Activated CD4-positive, alpha-beta T cell treated with anti-CD3 and anti-CD28 coated beads for 48 hours (primary cell): ENCODE measurements at places on chromosomes 5 and 9.

- no peak for DNase-seq
Observed at GRCh38 chr9:89185980-89186379, 7.4 kb upstream of the SHC3 start.

GRCh38 chr5:137733006-137733405, 2.9 kb downstream of the KLHL3 start:
- no peak for DNase-seq

DNA sequence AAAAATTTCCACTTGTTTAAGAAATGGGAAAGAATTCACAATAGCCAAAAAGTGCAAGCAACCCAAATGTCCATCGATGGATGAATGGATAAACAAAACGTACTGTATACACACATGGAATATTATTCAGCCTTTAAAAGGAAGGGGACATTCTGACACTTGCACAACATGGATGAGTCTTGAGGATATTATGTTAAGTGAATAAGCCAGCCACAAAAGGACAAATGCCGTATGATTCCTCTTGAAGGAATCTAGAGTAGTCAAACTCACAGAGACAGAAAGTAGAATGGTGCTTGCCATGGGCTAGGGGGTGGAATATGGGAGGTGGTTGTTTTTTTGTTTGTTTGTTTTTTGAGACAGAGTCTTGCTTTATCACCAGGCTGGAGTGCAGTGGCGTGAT, 3.8 kb upstream of the ATP6V0E1 start:
- no peak for DNase-seq

GRCh38 chr5:133797167-133797566, 171.3 kb downstream of the C5orf15 start:
- no peak for DNase-seq

DNA sequence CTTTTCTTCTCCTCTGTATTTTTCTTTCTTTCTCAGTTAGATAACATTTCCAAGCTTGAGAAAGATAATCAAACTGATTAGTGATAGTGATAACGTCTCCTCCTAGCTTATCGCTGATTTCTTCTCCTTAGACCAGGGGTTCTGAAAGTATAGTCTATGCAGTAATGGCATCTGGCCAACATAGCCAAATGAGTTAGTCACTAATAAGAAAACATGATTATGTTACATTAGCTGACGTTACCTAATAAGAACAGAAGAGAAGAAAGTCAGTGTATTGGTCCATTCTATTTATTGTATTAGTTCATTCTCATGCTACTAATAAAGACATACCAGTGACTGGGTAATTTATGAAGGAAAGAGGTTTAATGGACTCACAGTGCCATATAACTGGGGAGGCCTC, 111.2 kb downstream of the STRBP start:
- DNase-seq = no peak

DNA sequence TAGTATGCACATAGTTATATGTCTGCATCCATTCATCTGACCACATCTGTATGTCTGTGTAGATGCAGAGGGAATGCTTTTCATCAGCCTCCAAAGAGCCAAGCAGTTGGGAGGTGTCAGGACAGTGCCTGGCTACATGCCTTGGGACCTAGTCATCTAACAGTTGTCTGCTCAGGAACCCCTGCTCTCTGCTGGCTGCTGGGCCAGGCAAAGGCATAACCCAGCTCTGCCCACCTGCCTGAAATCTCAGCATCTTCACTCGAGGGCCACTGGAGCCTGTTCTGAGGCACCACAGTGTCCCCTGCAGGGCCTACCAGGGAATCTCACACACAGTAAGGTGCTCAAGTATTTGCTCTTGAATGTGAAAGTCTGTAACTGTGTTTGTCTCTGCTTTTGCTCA, 3.7 kb downstream of the C9orf50 start:
- no peak for DNase-seq

GRCh38 chr9:119368681-119369581, at the start of gene BRINP1:
Gene BRINP1, minus strand, starts transcription at chr9:119369435. Its CDS starts 56,080 bp downstream, at chr9:119313355.
- peak; percentile 2 for DNase-seq

- DNase-seq = no peak
Observed at GRCh38 chr5:60395712-60396329, 304.1 kb downstream of the DEPDC1B start.

DNA sequence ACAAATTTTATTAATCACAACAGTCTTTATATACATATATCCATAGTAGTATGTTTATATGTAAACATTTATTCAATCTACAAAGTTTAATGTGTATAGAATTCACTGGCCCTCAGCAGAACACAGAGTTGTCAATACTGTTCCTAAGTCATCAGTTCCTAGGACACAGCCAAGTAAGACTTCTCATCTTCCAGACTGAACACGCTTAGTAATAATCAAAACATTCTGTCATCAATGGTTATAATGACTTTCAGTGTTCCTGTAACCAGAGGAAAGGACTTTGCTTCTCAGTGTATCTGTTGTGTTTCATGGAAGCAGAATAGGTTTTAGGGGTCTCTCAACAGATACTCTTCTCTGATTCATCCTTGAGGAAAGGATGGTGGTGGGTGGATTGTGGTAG, 82.2 kb downstream of the SMIM23 start:
- DNase-seq = no peak

GRCh38 chr9:23829580-23830475, 3.8 kb upstream of the ELAVL2 start:
- no peak for DNase-seq

- DNase-seq = no peak
Observed at GRCh38 chr5:53479045-53479589, 1.3 kb upstream of the FST start.

- no peak for DNase-seq
Observed at GRCh38 chr5:53386341-53386740, 94.1 kb upstream of the FST start.

GRCh38 chr9:96022445-96023051, 147.1 kb downstream of the ERCC6L2 start:
- no peak for DNase-seq

DNA sequence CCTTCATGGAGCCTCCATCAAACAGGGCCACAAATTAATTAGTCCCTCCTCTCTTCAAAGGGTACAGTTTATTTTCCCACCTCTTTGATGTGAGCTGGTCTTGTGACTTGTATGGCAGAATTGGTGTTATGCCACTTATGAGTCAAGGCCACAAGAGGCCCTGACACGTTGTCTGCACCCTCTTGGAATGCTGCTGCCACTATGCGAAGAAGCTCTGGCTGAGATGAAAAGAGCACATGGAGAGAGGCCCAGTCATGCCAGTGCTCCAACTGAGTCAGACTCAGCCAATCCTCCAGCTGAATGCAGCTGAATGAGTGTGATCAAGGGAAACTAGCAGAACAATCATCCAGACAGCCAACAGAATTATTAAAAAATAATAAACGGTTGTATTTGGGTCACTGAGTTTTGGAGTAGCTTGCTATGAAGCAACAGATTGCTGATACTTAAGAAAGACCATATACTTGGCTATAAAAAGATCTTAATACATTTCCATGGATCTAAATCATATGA, 128.3 kb downstream of the MARCHF11 start:
- no peak for DNase-seq

DNA sequence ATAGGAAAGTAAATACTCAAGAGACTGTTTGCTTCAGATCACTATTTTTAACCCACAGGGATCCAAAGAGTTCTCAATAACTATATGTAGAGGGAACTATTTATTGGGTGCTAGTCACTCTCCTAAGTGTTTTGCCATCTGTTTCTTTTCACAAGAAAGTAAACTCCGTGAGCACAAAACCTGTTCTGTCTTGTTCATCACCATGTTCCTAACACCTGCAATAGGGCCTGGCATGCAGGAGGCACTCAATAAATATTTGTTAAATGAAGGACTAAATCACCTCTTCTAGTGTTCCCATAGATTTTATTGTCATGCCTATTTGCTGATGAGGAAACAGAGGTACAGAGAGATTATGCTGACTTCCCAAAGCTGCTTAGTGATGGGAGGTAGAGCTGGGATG, 118.2 kb downstream of the VCAN start:
- no peak for DNase-seq

DNA sequence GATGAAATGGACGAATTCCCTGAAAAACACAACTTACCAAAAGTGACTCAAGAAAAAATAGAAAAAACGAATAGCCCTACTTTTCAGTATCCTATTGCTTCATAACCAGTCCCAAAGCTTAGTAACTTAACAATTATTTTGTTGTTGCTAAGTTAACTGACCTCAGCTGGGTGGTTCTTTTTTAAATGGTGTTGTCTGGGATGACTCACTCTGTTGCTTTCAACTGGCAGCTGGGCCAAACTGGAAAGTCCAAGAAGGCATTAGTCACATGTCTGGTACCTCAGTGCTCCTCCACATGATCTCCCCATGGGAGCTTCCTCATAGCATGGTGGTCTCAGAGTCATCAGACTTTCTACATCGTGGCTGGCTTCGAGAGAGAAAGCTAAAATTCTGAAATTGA, 47.8 kb upstream of the ADAMTS2 start:
- DNase-seq = no peak

DNA sequence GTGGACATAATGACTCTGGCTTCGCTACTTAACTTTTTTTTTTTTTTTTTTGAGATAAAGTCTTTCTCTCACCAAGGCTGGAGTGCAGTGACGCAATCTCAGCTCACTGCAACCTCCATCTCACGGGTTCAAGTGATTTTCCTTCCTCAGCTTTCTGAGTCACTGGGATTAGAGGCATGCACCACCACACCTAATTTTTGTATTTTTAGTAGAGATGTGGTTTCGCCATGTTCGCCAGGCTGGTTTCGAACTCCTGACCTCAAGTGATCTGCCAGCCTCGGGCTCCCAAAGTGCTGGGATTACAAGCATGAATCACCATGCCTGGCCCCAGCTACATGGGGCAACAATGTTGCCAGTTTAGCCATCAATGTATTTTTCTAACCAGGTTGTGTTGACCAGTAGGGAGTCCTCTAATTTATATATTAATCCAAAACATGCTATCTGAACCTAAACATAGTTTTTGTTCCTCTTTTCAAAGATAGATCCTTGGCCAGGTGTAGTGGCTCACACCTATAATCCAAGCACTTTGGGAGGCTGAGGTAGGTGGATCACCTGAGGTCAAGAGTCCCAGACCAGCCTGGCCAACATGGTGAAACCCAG, 120.3 kb upstream of the LHFPL2 start:
- DNase-seq = no peak

GRCh38 chr9:85483208-85483607, 258.5 kb downstream of the AGTPBP1 start:
- no peak for DNase-seq

- no peak for DNase-seq
Observed at GRCh38 chr5:11557063-11557462, 347.2 kb downstream of the CTNND2 start.

GRCh38 chr5:22835686-22836085, 17.5 kb downstream of the CDH12 start:
- DNase-seq = no peak

DNA sequence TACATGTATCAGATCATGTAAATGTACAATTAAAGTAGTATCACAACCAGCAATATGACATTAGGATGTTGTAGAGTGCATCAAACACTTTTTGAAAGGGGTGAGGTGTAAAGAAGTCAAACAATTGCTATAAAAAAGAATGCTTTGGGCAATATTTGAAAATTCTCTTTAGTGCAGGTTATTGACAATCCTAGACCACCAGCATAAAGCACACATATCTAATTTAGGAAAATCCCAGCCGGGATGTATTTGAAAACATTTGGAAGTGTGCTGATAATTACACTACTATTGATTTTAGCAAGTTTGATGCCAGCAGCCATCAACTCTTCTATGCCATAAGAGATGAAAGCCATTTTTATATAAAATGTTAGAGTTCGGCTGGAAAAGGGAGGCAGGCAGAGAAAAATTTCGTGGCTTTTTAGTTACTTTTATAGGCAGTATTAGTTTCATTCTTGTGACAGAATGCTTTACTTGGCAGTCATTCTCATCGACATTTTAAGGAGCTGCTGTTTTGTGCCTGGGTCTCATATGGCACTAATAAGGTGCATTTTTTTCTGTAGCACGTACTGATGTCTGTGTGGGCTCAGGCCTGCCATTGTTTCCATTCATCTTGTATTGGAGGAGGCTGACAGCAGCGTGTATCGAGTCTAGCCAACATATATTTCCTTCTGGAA, 285.7 kb downstream of the AOPEP start:
- no peak for DNase-seq

- DNase-seq = peak; percentile 56
Observed at GRCh38 chr5:139470821-139471300, at the start of gene SMIM33. Gene SMIM33, plus strand, starts transcription at chr5:139471004. Its CDS starts 118 bp downstream, at chr5:139471122.

DNA sequence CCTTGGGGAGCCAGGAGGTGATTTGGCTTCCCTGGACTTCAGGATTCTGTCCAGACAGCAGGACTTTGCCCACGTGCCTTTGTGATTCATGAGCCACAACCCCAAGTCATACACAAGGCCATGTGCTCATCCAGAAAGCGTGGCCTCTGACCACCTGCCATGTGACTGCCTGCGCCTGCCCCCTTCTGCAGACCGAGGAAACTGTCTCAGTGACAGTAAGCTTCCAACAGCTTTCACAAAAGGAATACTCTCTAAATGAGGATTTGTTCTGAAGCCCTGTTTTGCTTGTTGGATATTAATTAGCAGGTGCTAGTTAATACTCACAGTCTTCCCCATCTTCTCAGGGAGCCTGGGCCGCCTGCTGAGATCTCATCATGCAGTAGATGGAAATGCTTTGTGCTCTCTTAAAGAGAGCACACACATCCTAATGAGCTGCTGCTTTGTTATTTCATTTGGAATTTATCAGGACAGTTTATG, 36.9 kb upstream of the ANGPTL2 start:
- no peak for DNase-seq

GRCh38 chr9:76620996-76621395, 143.2 kb upstream of the PCA3 start:
- DNase-seq = no peak

DNA sequence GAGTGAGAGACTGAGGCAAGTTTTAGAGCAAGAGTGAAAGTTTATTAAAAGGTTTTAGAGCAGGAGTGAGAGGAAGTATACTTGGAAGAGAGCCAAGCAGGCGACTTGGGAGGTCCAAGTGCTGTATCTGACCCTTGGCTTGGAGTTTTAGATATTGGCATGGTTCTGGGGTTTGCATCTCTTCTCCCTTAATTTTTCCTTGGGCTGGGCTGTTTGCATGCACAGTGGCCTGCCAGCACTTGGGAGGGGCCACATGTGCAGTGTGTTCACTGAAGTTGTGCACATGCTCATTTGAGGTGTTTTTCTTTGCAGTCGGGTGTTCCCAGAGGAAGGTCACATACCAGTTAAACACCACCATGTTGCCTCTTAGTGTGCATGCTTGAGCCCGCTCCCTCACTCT, 464.1 kb downstream of the DMRT2 start:
- DNase-seq = no peak

- DNase-seq = no peak
Observed at GRCh38 chr9:83209188-83209731, 146.3 kb upstream of the RASEF start.

DNA sequence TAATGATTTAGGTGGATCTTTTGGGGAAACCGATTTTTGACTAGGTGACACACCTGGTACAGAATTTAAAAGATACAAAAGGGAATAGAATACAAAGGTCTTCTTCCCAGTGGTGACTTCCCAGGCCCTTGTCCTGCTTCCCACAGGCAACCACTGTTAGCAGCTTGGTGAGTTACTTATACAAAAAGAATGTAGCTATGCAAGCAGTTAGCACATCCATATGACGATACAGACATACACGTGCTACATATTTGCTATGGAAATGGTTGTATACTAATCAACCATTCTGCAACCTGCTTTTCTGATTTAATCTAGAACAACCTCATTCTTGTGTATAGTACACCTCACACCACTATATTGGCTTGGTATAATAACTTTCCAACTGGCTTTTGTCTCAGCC, 51.0 kb downstream of the OTULIN start:
- no peak for DNase-seq
